ENCODE measurements at places on chromosomes 1 and 21. TPM values are rescaled to one million over a fixed set of nuclear protein-coding genes. Genes with fewer than 3 reads are reported as not detected.

DNA sequence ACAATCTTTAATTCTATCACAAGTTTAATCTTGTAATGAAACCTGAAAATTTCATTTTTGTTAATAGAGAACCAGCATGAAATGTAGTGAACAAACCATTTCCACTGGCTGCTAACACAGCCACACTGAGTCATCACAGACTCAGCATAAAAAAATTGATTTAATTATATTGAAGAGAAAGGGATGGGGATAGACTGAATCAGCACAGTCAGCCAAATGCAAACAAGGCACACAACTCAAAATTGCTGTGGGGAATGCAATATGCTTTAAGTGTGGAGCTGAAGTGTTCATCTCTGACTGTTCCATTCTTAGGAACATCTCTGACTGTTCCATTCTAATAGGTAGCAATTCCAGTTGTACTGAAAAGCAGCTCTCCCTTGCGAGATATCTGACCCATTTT lies 299.8 kb downstream of the MRPL39 start:
- H3K27ac ChIP-seq, result no peak overlapping the region
- H3K27me3 ChIP-seq, result no peaks in the 10 kb centered on the region
- no peak for DNase-seq
- H3K4me1 ChIP-seq, result no peaks in the 10 kb centered on the region
- H3K4me3 ChIP-seq, result no peak overlapping the region

Gene TAL1
- not detected for total RNA-seq

- no peak overlapping the region for H3K27ac ChIP-seq
- H3K36me3 ChIP-seq, result no peaks in the 10 kb centered on the region
- H3K4me3 ChIP-seq, result no peak overlapping the region
- no peak for DNase-seq
Observed at GRCh38 chr1:166470441-166470840, 303.6 kb upstream of the FAM78B start.

Gene HMCN1
- 81.6 TPM for total RNA-seq

DNA sequence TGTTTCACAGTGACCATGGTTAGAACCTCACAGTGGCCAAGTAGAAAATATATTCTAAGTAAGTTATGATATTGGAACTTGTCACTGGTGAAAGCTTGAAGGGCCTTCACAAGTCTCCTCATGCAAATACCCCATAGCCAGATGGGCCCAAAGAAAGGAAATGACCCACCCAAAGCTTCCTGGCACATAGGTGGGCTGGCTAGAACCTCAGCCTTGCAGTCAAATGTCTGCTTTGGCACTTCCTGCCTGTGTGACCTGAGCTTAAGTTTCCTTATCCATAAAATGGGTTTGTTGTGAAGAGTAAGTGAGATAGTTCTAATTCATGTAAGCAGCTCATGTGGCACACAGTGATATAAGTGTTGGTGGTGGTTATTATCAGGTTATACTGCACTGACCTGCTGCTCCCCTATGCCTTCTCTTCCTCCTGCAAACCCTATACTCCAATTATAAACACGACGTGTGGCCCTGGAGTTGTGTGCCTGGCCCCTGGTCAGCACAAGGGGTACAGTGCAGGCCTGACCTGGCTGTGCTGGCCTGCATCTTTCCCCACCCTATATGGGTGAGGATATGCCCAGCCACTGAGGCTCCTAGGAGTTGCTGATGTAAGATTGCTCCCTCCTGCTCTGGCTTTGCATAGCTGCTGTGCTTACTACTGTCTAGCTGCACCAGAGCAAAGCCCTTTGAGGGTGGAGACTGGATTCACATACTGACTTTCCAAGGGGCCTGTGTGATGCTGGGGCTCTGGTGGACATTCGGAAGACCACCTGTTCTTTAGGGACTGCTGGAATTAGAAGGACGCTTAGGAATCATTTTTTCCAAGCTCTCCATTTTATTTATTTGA lies 4.7 kb upstream of the SLFNL1 start:
- no peaks in the 10 kb centered on the region for H3K27me3 ChIP-seq
- DNase-seq, result no peak
- H3K4me3 ChIP-seq, result no peak overlapping the region
- H3K27ac ChIP-seq, result no peak overlapping the region

Gene NVL
- total RNA-seq, result 18.7 TPM

DNA sequence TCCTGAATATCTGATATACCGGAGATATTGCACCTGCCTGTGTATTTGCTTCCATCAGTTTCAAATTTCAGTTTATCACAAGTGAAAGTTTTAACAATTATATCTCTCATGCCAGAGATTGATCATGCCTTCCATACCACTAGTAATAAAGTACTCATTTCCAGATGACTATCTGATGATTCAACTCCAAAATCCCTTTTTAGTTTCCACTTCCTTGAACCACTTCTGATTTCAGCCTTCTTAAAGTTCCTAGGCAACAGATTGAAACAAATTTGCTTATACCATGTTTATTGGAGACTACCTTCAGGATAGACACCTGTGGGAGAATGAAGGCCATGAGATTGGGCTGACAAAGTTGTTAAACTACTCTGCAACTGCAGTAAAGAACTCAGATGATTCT lies 21.5 kb upstream of the COL11A1 start:
- no peaks in the 10 kb centered on the region for H3K27me3 ChIP-seq
- no peaks in the 10 kb centered on the region for H3K36me3 ChIP-seq
- H3K27ac ChIP-seq, result peak overlapping the region; percentile 76
- no peak overlapping the region for H3K4me3 ChIP-seq
- no peak for DNase-seq

Gene SPRR2A
- total RNA-seq, result not detected

DNA sequence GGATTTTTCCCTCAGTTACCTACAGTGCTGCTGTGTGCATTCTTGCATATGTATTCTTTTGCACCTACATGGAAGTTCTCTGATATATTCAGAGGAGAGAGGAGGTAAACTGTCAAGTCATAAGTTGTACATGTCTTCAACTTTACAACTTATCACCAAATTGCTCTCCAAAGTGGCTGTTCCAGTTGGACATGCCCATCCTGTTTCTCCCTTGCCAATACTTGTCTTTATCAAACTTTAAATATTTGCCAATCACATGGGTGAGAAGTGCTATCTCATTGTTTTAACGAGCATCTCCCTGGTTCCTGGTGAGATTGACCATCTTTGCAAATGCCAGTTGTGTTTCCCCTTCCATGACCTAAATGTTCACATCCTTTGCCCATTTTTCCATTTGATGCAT lies 88.2 kb downstream of the KIF26B start:
- no peak overlapping the region for H3K27ac ChIP-seq
- no peak for DNase-seq
- H3K27me3 ChIP-seq, result no peaks in the 10 kb centered on the region
- peaks cover 6% of the 10 kb centered on the region for H3K36me3 ChIP-seq
- H3K4me3 ChIP-seq, result no peak overlapping the region

Gene NOTCH2
- total RNA-seq, result 229 TPM

Gene LDLRAD1
- not detected for total RNA-seq

Gene GUCA2A
- not detected for total RNA-seq

DNA sequence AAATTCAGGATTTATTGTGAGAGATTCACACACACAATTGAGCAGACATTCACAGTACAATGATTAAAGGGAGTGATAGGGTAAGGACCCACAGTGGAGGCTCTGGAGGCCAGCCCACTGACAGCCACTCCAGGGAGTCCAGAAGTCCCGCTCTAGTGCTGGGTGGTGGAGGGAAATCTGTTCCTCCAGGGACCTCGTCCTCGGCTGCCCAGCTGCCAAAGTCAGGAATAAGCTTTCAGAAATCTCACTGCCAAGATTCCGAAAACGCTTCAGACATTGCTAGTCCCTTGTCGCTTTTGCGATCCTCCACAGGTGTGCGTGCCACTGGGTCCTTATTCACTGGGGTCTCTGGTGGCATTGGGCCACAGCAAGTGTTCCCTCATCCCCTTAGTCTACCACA lies 2.3 kb downstream of the MX1 start:
- H3K4me1 ChIP-seq, result no peaks in the 10 kb centered on the region
- H3K27me3 ChIP-seq, result peaks cover 2% of the 10 kb centered on the region
- no peaks in the 10 kb centered on the region for H3K36me3 ChIP-seq
- DNase-seq, result no peak
- no peak overlapping the region for H3K4me3 ChIP-seq
- no peak overlapping the region for H3K27ac ChIP-seq

GRCh38 chr1:212858461-212859265 lies 588 bp downstream of the FLVCR1 start:
- peak overlapping the region; percentile 86 for H3K4me3 ChIP-seq
- H3K27me3 ChIP-seq, result no peaks in the 10 kb centered on the region
- no peak for DNase-seq
- H3K4me1 ChIP-seq, result peaks cover 3% of the 10 kb centered on the region
- H3K27ac ChIP-seq, result peak overlapping the region; percentile 98
- no peaks in the 10 kb centered on the region for H3K36me3 ChIP-seq

Gene LCE1D
- not detected for total RNA-seq

- DNase-seq, result no peak
- no peak overlapping the region for H3K27ac ChIP-seq
- no peak overlapping the region for H3K4me3 ChIP-seq
- H3K27me3 ChIP-seq, result no peaks in the 10 kb centered on the region
Observed at GRCh38 chr1:98005326-98006010, 84.6 kb upstream of the DPYD start.

GRCh38 chr1:39158327-39159086 lies 46.0 kb upstream of the MACF1 start:
- peaks cover 1% of the 10 kb centered on the region for H3K36me3 ChIP-seq
- H3K4me1 ChIP-seq, result peaks cover 84% of the 10 kb centered on the region
- peak overlapping the region; percentile 89 for H3K27ac ChIP-seq
- DNase-seq, result no peak

DNA sequence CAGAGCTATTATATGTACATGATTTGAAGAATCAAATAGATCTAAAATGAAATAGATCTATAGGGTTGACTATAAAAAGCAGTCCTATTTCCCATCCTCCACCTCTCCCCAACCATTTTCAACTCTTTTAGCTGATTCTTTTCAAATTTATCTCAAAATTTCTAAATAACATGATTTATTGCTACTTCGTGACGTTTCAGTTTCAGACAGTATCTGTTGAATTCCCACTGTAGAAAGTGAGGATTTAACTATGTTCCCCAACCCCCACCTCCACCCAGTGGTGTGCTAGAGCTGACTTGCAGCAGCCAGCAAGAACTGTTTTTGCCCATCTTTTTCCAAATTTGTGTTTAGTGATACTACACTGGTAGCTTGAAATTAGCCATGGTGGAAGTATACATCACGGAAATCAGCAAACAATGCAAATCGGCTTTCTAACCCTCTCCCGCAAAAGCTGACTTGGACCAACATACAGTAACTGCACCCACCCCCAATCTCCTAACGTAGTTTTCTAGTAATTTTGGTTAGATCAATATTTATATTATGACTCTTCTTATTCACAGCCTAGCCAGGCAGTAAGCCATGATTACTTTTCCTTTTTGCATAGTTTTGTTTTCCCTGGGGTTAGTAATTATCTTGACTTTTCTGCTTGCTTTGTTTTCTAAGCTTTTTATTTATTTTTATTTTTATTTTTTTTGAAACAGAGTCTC lies 10.9 kb downstream of the SEMA4A start:
- no peak for DNase-seq
- no peak overlapping the region for H3K27ac ChIP-seq
- H3K36me3 ChIP-seq, result peaks cover 7% of the 10 kb centered on the region
- no peaks in the 10 kb centered on the region for H3K27me3 ChIP-seq
- H3K4me1 ChIP-seq, result peaks cover 16% of the 10 kb centered on the region
- H3K4me3 ChIP-seq, result no peak overlapping the region

GRCh38 chr1:156452907-156453306 lies 47.7 kb downstream of the MEF2D start:
- peaks cover 5% of the 10 kb centered on the region for H3K36me3 ChIP-seq
- no peak for DNase-seq
- no peak overlapping the region for H3K4me3 ChIP-seq
- peaks cover 18% of the 10 kb centered on the region for H3K4me1 ChIP-seq
- H3K27me3 ChIP-seq, result peaks cover 21% of the 10 kb centered on the region

Gene SLAMF9
- total RNA-seq, result not detected

Gene CHRM3
- 0.29 TPM for total RNA-seq

- no peaks in the 10 kb centered on the region for H3K27me3 ChIP-seq
- H3K27ac ChIP-seq, result peak overlapping the region; percentile 46
- H3K4me1 ChIP-seq, result peaks cover 47% of the 10 kb centered on the region
- no peak for DNase-seq
Observed at GRCh38 chr1:23473037-23473800, 10.8 kb downstream of the ASAP3 start.

Gene PRKCZ
- 5.1 TPM for total RNA-seq

- peaks cover 53% of the 10 kb centered on the region for H3K4me1 ChIP-seq
- no peaks in the 10 kb centered on the region for H3K27me3 ChIP-seq
- peak overlapping the region; percentile 22 for H3K4me3 ChIP-seq
- peak; percentile 91 for DNase-seq
- no peaks in the 10 kb centered on the region for H3K36me3 ChIP-seq
Observed at GRCh38 chr1:58814251-58815068, 30.6 kb upstream of the JUN start.

Gene CA6
- not detected for total RNA-seq
